ENCODE measurements at places on chromosomes 16 and 17.

GRCh38 chr17:77127735-77128361, 12.9 kb upstream of the SEC14L1 start:
- DNase-seq: no peak

GRCh38 chr16:26598061-26598460, 468.7 kb upstream of the C16orf82 start:
- no peak for DNase-seq

DNA sequence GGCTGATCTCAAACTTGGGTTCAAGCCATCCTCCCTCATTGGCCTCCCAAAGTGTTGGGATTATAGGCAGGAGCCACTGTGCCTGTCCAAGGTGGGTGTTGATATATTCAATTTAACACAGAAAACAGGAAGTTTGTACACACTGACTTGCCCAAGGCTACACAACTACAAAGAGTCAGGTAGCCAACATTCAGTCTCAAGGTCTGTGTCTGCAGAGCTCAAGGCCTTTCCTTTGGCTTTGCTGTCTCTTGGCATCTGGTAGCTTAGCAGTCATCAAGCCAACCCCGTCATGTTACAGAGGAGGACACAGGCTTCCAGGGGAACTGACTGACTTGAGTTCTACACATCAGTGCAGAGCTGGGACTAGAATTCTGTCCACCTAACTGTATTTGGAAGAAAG, 11.9 kb upstream of the MEFV start:
- no peak for DNase-seq

DNA sequence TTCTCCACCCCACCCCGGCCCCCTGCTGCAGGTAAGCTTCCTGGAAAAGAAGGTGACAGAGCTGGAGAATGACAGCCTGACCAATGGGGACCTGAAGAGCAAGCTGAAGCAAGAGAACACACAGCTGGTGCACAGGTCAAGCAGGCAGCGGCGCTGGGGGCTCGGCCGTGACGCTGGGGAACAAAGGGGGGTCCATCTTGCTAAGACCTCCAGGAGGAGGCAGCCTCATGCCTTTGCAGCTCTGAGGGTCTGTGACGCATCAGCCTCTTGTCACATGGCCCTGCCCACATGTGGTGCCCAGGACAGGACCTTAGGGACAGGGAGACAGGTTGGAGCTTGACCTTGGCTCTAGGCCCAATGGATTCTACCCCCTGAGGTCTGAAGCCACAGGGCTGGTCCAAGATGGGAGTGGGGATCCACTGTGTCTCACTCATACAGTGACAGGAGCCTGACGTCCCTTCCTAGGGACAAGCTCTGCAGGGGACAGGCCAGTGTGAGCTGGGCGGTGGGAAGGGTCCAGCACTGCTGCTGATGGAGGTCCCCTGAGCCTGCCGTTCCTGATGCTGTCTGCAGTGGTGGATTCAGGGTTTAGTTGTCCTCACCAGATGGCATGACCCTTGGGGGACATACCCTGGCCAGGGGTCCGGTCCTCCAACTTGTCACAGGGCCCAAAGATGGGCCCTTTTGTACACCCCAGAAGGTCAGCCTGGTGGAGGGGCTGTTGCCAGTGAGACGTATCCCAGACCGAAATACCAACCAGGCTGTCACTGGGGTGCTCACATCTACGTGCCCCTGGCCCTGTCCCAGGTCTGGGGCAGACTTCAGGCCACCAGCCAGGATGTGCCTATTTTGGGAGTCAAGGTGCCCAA, 132.6 kb downstream of the RAB11FIP4 start:
- DNase-seq: no peak

GRCh38 chr17:38667099-38667786, 7.5 kb downstream of the EPOP start:
- peak; percentile 79 for DNase-seq

- no peak for DNase-seq
Measured at GRCh38 chr16:56870276-56870888, 5.4 kb downstream of the SLC12A3 start.

DNA sequence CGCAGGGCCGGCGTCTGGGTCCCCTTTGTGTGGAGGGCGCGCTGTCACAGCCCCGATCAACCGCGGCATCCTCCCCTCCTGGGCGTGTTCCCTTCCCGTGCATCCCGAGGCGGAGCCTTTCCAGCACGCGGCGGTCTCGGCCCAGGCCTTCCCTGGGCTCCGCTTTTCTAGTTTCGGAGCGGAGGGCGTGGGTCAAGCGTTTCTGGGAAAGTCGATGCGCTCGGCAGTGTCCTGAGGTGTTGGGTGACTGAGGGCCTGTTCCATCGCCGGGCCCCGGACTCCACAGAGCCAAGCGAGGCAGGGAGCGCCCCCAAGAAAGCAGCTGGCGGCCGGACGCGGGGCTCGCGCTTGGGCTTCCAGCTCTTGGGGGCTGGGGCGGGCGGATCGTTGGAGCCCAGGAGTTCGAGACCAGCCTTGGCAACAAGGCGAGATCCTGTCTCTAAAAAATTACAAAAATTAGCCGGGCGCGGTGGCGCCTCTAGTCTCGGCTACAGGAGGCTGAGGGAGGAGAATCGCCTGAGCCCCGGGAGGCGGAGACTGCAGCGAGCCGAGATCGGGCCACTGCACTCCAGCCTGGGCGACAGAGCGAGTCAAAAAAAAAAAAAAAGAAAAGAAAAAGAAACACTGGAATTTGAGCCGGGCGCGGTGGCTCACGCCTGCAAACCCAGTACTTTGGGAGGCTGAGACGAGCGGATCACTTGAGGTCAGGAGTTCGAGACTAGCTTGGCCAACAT, 806 bp downstream of the IFT140 start:
- no peak for DNase-seq

Measured in D721Med (cell line).